ENCODE measurements at places on chromosomes 13 and 19. TPM values are rescaled to one million over a fixed set of nuclear protein-coding genes. Genes with fewer than 3 reads are reported as not detected.

Gene ALKBH7
- 179 TPM for polyA plus RNA-seq

Gene NECTIN2
- 33.2 TPM for polyA plus RNA-seq

Gene LRCH1
- 17.7 TPM for polyA plus RNA-seq

Gene PSG1
- not detected for polyA plus RNA-seq

Gene ACP5
- not detected for polyA plus RNA-seq

Gene ZNF776
- 62.3 TPM for polyA plus RNA-seq

Gene ARRDC5
- not detected for polyA plus RNA-seq

Gene ZNF266
- 67.6 TPM for polyA plus RNA-seq

Gene PCDH9
- 3.5 TPM for polyA plus RNA-seq

Gene RNU6-9
- not detected for polyA plus RNA-seq

Gene KCNC3
- polyA plus RNA-seq: 1.1 TPM

Gene CATSPERD
- not detected for polyA plus RNA-seq

Gene ZNF560
- polyA plus RNA-seq: 0.61 TPM

Gene UCHL3
- polyA plus RNA-seq: 47.1 TPM

Gene ITGBL1
- 0.84 TPM for polyA plus RNA-seq

Gene CAPN12
- not detected for polyA plus RNA-seq

Gene SAFB
- 67.3 TPM for polyA plus RNA-seq

Gene CKM
- not detected for polyA plus RNA-seq

Gene KLK12
- not detected for polyA plus RNA-seq

Gene PHF11
- polyA plus RNA-seq: 0.60 TPM

Gene SULT2A1
- polyA plus RNA-seq: not detected

Gene CHAMP1
- 9.1 TPM for polyA plus RNA-seq

Gene SYT3
- 14.8 TPM for polyA plus RNA-seq

Gene ATP1A3
- 36.2 TPM for polyA plus RNA-seq

Gene PSG11
- not detected for polyA plus RNA-seq

Gene CEACAM19
- polyA plus RNA-seq: 1.9 TPM

Gene DGKH
- 2.9 TPM for polyA plus RNA-seq

Gene ADGRE2
- not detected for polyA plus RNA-seq

Gene TUBB4A
- polyA plus RNA-seq: 17.8 TPM

Gene GPR183
- polyA plus RNA-seq: not detected

Gene CBLC
- not detected for polyA plus RNA-seq

Gene NLRP9
- polyA plus RNA-seq: not detected

Gene ATP7B
- polyA plus RNA-seq: 11.8 TPM
